ENCODE measurements at places on chromosomes 5 and 9.

DNA sequence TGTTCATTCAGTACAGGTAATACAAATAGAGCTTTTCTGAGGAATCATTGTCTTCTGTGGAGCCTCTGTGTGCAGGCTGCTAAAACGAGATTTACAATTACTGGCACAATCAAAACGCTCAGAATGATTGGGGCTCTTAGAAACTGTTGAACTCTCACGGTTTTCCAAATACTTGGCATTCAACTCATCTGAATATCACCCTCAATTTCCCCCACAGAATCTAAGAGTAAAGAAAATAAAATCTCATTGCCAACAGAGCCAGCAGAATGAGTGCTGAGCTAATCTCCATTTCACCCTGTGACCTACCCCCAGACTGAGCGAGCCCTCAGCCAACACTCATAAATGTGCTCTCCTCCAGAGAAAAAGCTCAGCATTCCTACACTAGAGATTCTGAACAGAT lies 35.3 kb upstream of the TMED7 start:
- no peak for DNase-seq

DNA sequence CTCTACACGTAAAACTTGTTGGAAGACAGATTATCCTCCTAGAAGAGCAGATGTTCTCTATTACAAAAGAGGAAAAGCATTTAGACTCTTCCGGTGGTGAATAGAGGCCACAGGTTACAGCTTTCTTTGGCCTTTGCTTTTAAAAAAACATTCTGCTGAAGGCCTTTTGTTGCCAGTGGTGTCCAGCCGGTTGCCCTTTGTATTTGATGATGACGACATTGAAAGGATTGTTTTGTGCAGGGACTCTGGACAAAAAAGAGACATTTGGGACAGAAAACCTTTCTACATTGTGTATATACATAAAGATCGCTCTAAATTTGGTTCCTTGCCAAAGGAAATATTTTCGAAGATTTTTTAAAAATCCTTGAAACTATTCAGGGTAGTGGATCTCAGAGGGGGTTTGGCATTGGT lies 180.3 kb downstream of the C9orf152 start:
- peak; percentile 92 for DNase-seq

GRCh38 chr9:74147906-74148305 lies 349.2 kb upstream of the RORB start:
- DNase-seq: peak; percentile 25

DNA sequence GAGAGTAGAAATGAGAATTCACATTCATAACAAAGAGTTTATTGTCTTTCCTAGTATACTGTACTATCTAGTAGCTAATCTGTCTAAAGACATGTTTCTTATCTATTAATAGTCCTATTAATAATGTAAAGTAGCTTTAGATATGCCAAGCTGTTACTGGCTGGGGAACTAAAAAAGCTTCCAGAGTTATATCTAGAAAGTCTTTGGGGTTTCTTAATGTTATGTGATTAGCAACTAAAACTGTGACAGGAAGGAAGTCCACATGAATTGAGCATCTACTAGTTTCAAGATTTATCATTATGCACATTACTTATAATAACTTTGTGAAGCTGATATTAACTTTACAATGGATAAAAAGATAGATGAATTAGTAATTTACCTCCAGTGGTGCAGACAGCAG lies 122.7 kb upstream of the CDKN2B start:
- DNase-seq: no peak

- no peak for DNase-seq
Observed at GRCh38 chr9:34493972-34494535, 28.7 kb downstream of the ENHO start.

- no peak for DNase-seq
Observed at GRCh38 chr9:70883963-70884793, 237.2 kb downstream of the TRPM3 start.

GRCh38 chr5:154278186-154278585 lies 87.7 kb downstream of the GALNT10 start:
- DNase-seq: peak; percentile 56

DNA sequence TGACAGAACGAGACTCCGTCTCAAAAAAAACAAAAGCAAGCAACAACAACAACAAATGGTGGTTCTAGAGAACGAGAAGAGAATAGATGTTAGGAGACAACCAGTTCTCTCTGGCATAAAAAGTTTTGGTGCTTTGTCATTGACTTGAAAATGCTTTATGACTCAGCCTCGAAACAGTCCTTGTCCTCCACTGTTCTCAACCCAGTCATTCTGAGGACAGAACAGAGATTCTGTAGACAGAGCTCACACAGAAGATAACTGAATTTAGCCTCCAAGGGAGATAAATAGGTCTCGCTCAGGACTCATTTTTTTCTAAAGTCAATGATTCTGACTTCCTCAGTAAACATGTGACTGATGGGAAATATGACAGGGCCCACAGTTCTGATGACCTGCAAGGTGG lies 76.0 kb upstream of the FSTL4 start:
- no peak for DNase-seq

DNA sequence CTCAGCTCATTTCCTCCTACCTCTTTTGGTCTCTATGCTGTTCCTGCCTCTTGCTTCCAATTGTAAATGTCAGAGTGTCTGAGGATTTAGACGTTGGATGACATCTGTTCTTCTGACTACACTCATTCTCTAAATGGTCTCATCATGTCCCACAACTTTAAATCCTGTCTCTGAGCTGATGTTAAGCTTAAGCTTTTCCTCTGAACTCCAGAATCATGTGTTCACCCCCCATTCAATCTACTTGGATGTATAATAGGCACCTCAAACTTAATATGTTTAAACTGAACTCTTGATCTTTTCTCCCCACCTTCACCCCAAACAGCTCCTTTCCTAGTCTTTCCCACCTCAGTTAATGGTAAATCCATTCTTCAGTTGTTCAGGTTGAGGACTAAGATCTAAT lies 433.6 kb downstream of the CSNK1G3 start:
- DNase-seq: no peak

DNA sequence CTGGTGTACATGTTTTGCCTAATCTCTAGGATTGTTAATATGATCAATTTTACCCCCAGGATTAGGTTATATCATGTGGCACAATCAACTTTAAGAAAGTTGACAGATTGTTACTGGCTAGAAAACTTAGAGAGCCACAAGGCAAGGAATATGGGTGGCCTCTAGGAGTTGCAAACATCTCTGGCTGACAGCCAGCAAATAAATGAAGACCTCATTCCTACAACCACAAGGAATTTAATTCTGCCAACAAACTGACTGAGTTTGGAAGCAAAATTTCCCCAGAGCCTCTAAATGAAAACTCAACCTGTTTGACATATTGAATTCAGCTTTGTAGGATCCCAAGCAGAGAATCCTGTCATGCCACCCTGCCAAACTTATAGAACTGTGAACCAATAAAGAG lies 196.4 kb upstream of the PTGER4 start:
- DNase-seq: peak; percentile 20

DNA sequence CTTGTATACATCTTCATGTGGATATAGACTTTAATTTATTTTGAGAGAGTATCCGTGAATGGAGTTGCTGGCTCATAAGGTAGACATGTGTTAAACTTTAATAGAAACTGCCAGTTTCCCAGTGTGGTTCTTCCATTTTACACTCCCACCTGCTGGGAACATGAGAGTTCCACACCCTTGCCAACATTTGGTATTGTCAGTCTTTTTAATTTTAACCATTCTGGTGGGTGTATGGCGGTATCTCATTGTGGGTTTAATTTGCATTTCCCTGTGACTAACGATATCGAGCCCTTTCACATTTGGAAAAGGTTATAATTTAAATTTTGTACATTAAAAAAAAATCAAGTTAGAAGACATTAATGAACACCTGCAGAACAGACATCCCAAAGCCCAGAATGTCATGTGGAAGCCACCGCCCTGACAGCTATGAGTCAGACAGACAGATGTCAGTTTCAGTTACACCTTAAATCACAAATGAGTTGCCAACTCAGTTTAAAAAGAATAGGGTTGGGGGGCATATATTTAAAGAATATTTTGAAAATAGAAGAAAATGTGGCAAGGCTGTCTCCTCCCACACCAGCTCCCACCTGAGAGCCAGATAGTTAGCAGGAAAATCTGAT lies 36.9 kb downstream of the ANKRD33B start:
- DNase-seq: no peak

- peak; percentile 73 for DNase-seq
Observed at GRCh38 chr5:157370967-157371366, 89.0 kb upstream of the NIPAL4 start.

DNA sequence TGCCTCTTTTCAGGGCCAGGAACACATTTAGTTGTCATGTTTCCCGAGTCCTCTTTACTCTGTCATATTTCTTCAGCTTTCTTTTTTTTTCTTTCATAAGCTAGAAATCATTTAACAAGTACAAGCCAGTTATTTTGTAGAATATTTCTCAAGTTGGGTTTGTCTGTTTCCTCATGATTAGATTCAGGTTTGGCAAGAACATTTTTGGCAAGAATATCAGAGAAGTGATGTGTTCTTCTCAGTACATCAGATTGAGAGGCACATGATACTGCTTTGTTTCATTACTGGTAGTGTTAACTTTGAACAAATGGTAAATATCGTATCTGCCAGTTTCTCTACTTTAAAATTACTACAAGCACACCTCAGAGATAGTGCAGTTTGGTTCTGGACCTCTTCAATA lies 45.1 kb downstream of the PCSK5 start:
- no peak for DNase-seq

DNA sequence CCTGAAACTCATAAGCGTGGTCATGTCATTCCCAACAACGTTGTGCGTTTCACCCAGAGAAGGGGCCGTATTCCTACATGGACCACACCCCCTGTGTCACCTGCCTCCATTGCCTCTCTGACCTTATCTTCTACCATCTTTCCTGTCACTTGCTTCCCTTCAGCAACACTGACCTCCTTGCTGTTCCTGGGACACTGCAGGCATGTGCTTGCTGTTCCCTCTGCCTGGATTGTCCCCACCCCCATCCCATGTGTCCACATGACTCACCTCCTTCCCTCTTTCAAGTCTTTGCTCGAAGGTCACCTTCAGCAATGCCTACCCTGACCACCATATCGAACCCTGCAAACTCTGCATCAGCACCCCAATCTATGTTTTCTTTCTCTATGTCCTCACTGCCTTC lies 133.2 kb upstream of the ZNF618 start:
- no peak for DNase-seq
